SJCRH30 (cell line): ENCODE measurements at places on chromosomes 13 and 19.

DNA sequence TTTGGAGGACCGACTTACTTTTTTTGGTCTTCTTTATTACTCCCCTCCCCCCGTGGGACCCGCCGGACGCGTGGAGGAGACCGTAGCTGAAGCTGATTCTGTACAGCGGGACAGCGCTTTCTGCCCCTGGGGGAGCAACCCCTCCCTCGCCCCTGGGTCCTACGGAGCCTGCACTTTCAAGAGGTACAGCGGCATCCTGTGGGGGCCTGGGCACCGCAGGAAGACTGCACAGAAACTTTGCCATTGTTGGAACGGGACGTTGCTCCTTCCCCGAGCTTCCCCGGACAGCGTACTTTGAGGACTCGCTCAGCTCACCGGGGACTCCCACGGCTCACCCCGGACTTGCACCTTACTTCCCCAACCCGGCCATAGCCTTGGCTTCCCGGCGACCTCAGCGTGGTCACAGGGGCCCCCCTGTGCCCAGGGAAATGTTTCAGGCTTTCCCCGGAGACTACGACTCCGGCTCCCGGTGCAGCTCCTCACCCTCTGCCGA lies 409 bp downstream of the FOSB start:
- DNase-seq: no peak
- H3K36me3 ChIP-seq: no peaks in the 10 kb centered on the region
- peaks cover 11% of the 10 kb centered on the region; the same call in 1 of the 2 replicates for H3K4me1 ChIP-seq
- H3K27me3 ChIP-seq: no peaks in the 10 kb centered on the region

DNA sequence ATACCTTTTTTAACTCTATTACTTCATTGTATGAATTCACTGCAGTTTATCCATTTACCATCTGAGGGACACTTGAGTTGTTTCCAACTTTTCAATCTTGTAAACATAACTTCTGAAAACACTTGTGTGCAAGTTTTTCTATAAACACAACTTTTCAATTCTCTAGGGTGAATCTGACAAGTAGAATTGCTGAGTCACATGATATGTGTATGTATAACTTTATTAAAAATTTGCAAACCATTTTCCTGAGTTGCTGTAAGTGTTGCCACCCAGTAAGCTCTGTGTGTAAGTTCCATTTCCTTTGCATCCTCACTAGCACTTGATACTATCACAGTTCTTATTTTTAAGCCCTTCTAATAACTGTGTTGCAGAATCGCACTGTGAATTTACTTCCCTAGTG lies 1415.6 kb upstream of the ATXN8OS start:
- H3K36me3 ChIP-seq: no peaks in the 10 kb centered on the region
- no peaks in the 10 kb centered on the region for H3K27me3 ChIP-seq
- no peak overlapping the region for H3K27ac ChIP-seq
- H3K4me3 ChIP-seq: no peak overlapping the region
- no peaks in the 10 kb centered on the region; the same call in 1 of the 2 replicates for H3K4me1 ChIP-seq
- DNase-seq: no peak

DNA sequence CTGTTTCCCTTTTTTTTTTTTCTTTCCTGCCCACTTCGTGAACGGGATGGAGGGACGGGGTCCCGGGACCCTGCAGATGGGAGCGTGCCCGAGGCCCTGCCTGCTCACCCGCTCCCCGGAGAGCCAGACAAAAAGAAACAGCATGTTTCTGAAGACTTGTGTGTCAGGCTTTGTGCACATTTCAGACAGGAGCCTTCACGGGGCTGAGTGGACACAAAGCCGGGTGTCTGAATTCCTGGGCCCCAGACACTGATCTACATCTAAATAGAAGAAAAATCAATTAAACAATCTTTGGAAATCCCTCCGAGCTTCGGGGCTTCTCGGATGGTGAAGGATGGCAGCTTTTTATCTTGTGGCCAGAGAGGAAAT lies 4.2 kb downstream of the PGPEP1 start:
- no peaks in the 10 kb centered on the region for H3K27me3 ChIP-seq
- DNase-seq: no peak
- peaks cover 14% of the 10 kb centered on the region for H3K4me1 ChIP-seq
- H3K27ac ChIP-seq: no peak overlapping the region
- H3K4me3 ChIP-seq: no peak overlapping the region

DNA sequence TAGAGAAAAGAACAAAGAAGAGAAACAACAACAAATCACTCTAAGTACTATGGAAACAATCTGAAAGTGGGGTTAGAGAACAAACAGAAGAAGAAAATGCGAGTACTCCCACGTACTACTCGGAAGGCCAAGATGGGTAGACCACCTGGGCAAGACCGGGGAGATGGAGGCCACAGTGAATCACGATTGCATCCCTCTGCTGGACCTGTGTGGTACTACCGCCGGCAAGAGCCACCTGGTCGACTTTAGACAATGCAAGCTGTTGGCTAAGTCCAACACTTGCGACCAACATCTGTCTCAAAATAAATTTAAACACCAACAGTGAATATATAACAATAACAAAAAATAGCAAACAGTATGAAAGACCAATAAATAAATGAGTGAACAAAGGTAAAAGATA lies 45.5 kb upstream of the ZNF91 start:
- no peaks in the 10 kb centered on the region for H3K4me1 ChIP-seq
- H3K27ac ChIP-seq: no peak overlapping the region
- peak; percentile 44 for DNase-seq
- no peak overlapping the region for H3K4me3 ChIP-seq
- H3K36me3 ChIP-seq: no peaks in the 10 kb centered on the region

DNA sequence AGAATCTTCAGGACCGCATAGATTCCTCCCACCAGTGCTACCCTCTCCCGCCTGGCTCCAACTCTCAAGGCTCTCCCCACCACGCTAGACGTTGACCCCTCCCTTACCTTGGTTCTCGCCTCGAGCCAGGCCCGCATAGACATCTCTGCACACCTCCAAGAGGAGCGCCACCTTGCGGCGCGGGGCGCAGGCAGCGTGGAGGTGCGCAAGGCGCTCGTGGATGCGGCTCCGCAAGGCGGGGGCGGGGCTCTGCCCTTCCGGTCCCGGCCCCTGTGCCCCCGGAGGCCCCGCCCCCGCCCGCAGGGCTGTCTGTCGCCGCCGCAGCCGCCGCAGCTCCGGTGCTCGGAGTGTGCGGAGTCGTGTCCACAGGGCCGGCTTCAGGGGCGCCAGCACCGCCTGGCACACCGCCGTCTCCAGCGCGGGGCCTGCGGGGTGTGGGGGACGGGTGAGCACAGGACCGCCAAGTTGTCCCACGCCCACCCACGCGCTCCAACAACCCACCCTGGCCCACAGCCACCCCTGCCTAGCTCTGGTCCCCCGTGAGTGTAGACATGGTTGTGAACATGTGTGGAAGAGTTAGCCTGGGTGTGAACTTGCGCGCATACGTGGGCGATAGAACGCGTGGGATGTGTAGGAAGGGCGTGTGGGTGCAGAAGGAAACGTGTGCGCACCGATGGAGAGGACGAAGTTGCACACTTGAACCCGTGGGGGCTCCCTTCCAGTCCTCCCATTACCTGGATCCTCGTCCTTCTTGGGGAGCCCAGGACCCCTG lies 8.1 kb downstream of the RINL start:
- no peak overlapping the region for H3K27ac ChIP-seq
- no peaks in the 10 kb centered on the region for H3K27me3 ChIP-seq
- H3K4me3 ChIP-seq: no peak overlapping the region
- peaks cover 7% of the 10 kb centered on the region for H3K4me1 ChIP-seq

DNA sequence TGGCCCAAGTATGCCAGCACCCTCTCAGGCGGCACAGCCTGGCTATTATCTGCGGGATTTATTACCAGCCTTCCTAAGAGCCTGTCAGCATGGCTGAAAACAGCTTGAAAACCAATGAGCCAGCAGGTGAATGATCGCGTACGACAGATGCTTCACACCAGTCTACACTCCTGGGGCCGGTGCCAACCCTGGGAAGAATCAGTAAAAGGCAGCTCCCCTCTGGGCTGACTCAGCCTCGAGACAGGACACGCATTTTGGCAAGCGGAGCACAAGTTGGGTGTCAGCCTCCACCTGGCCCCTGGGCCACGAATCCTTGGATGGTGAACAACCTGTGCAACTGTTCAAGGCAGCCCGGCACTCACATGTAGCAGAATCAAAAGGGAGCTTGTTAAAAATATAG lies 15.6 kb downstream of the EMP3 start:
- H3K36me3 ChIP-seq: no peaks in the 10 kb centered on the region
- no peak overlapping the region for H3K4me3 ChIP-seq
- no peak overlapping the region for H3K27ac ChIP-seq
- DNase-seq: peak; percentile 55
- no peaks in the 10 kb centered on the region for H3K4me1 ChIP-seq

GRCh38 chr19:21492947-21493906 lies 12.2 kb upstream of the ZNF429 start:
- no peaks in the 10 kb centered on the region for H3K4me1 ChIP-seq
- no peaks in the 10 kb centered on the region for H3K36me3 ChIP-seq
- no peak overlapping the region for H3K4me3 ChIP-seq

DNA sequence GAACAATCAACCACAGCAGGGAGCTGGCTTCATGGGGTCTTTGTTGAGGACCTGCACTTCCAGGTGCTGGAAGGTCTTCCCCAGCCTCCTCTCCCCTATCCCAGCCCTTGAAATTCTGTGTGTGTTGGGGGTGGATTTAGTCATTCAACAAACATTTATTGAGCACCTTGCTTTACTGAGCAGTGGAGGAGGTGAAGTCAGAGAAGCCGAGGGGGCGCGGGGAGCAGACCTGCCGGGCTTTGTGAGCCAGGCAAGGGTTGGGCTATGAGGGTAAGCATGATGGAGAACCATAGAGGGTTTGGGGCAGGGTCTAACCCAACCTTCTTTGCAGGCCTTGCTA lies 3.5 kb upstream of the C19orf85 start:
- DNase-seq: no peak
- peaks cover 5% of the 10 kb centered on the region for H3K4me1 ChIP-seq
- no peaks in the 10 kb centered on the region for H3K36me3 ChIP-seq
- H3K27ac ChIP-seq: no peak overlapping the region
- no peak overlapping the region for H3K4me3 ChIP-seq

DNA sequence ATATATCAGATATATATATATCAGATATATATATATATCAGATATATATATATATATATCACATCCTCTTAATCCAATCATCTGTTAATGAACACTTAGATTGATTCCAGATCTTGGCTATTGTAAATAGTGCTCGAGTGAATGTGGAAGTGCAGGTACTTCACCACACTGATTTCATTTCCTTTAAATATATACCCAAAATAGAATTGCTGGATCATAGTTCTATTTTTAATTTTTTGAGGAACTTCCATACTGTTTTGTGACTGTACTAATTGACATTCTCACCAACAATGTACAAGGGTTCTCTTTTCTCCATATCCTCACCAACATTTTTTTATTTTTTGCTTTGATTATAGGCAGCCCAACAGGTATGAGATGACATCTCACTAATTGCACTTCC lies 277.5 kb downstream of the NHLRC3 start:
- H3K4me3 ChIP-seq: no peak overlapping the region
- no peak overlapping the region for H3K27ac ChIP-seq
- H3K27me3 ChIP-seq: no peaks in the 10 kb centered on the region
- DNase-seq: no peak

DNA sequence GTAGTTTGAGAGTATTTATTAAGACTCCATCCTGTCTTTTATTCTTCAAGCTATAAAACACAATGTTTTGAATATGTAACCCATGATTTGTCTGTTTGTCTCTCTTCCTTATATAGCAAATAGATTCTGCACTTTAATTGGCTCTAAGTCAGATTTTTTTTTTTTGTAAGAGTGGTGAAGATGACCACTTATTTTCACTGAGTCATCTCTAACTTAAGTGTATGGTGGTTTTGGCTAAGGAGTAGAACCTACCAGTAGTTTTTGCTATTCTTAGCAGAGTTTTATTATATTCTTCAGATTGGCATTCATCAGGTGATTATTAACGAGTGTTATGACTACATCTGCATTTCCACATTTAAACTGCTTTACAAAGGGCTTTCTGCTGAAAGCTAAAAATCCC lies 194.7 kb downstream of the LMO7 start:
- no peak overlapping the region for H3K27ac ChIP-seq
- H3K27me3 ChIP-seq: no peaks in the 10 kb centered on the region
- no peak for DNase-seq
- peaks cover 50% of the 10 kb centered on the region for H3K36me3 ChIP-seq
- no peak overlapping the region for H3K4me3 ChIP-seq

DNA sequence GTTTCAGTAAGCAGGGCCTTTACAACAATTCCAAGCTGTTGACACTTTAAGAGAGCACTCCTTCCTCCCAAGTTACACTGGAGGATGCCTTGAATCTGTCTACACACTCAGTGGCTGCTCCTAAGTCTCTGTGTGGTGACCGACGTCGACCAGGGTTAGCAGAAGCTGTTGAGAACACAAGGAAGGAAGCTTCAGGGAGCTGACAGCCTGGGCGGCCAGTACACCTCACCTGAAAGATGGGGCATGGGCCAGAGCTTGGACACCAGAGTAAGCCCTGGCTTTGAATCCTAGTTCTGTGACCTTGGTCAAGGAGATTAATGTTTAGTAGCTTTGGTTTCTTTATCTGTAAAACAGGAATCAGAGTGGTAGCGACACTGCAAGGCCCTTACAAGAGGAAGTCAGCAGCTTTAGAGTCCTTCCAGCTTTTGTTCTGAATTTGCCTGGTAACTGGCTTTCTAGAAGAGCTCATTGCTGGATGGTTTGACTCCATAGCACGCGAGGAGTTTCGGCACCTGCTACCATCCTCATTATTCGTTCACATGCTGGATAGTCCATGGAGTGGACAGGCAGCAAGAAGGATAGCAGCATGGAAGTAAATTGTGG lies 214.2 kb downstream of the FGF9 start:
- no peak overlapping the region for H3K27ac ChIP-seq
- H3K4me1 ChIP-seq: no peaks in the 10 kb centered on the region
- no peaks in the 10 kb centered on the region for H3K36me3 ChIP-seq
- H3K4me3 ChIP-seq: no peak overlapping the region
- DNase-seq: no peak
- peaks cover 8% of the 10 kb centered on the region; the same call in 1 of the 2 replicates for H3K27me3 ChIP-seq
